ENCODE measurements at places on chromosomes 7 and 10. TPM values are rescaled to one million over a fixed set of nuclear protein-coding genes. Genes with fewer than 3 reads are reported as not detected.

Gene HKDC1
- total RNA-seq, result 27.7 TPM

Gene ZNF722
- total RNA-seq, result not detected

Gene CALCR
- 0.07 TPM for total RNA-seq

Gene VWDE
- total RNA-seq, result 2.1 TPM

Gene RINT1
- total RNA-seq, result 8.2 TPM

Gene ANKRD30A
- total RNA-seq, result not detected

Gene THNSL1
- 6.3 TPM for total RNA-seq

Gene CRHR2
- not detected for total RNA-seq

Gene KCNIP2
- 0.36 TPM for total RNA-seq

Gene ACTL6B
- total RNA-seq, result not detected

Gene C10orf53
- total RNA-seq, result not detected

Gene PODXL
- 52.8 TPM for total RNA-seq

Gene TRIL
- 4.6 TPM for total RNA-seq

Gene GRID1
- total RNA-seq, result 0.24 TPM

Gene FOXP2
- 14.7 TPM for total RNA-seq

Gene CELF2
- total RNA-seq, result 13.0 TPM

Gene CLDN3
- total RNA-seq, result 53.7 TPM

Gene TMEM139
- 19.8 TPM for total RNA-seq

Gene STX1A
- 22.8 TPM for total RNA-seq

Gene DNAH11
- total RNA-seq, result 0.43 TPM

Gene RNF32
- total RNA-seq, result 1.4 TPM

Gene TEX36
- total RNA-seq, result not detected

Gene GDF2
- total RNA-seq, result not detected

Gene PRSS1
- 71.2 TPM for total RNA-seq

Gene BICC1
- total RNA-seq, result 20.4 TPM

Gene NEUROG3
- total RNA-seq, result not detected

Gene C10orf143
- 0.50 TPM for total RNA-seq

Gene FAM25C
- not detected for total RNA-seq

Gene SPDYE8
- 0.07 TPM for total RNA-seq

Gene ARHGEF35
- total RNA-seq, result 17.1 TPM

Gene WDR86
- total RNA-seq, result 10.6 TPM

Gene SYT15B
- not detected for total RNA-seq

Gene NKX2-3
- total RNA-seq, result 0.24 TPM

Gene RBP3
- total RNA-seq, result 0.53 TPM
